Lung (tissue), 17 donors: ENCODE measurements at places on chromosomes 3 and 15. TPM values are rescaled to one million over a fixed set of nuclear protein-coding genes. Genes with fewer than 3 reads are reported as not detected.

RASSF1 gene
- total RNA-seq: 36.3 TPM

SOX14 gene
- total RNA-seq: not detected

TUSC2 gene
- total RNA-seq: 11.1 TPM

DNA sequence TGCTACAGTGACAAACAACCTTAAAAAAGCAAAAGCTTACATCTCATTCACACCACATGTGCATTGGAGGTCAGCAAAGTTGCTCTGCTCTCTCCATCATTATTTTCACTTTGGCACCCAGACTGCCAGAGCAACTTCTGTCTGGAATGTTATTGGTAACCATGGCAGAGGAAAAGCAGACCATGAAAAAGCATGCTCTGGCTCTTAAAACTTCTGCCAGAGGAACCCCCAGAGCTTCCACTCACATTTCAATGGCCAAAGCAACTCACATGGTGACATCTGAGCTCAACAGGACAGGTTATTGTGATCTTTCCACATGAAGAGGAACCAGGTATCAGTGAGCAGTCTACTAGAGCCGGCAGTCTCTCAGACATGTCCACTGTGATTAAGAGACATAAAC is 21.9 kb upstream of the FRMD5 start:
- H3K27ac ChIP-seq: no peak overlapping the region
- H3K4me1 ChIP-seq: no peaks in the 10 kb centered on the region
- no peak overlapping the region for H3K4me3 ChIP-seq
- DNase-seq: no peak
